NCI-H2171 treated with DMSO at 0.1 percent for 48 hours (cell line): ENCODE measurements at places on chromosomes 7 and 10.
A peak's percentile ranks its signal among the peaks of the same experiment; 100 is the strongest.

DNA sequence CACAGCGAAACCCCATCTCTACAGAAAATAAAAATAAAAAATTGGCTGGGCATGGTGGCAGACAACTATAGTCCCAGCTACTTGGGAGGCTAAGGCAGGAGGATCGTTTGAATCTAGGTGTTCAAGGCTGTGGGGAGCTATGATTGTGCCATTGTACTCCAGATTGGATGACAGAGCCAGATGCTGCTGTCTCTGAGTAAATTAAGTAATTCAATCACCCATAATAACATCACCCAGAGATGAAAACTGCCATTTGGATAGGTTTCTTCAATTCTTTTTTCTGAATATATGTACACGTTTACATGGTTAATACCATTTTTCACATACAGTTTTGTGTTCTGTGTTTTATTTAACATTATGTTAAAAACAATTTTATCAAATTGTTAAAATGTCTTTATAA lies 79.3 kb downstream of the WIPF3 start:
- DNase-seq, result peak; percentile 91

DNA sequence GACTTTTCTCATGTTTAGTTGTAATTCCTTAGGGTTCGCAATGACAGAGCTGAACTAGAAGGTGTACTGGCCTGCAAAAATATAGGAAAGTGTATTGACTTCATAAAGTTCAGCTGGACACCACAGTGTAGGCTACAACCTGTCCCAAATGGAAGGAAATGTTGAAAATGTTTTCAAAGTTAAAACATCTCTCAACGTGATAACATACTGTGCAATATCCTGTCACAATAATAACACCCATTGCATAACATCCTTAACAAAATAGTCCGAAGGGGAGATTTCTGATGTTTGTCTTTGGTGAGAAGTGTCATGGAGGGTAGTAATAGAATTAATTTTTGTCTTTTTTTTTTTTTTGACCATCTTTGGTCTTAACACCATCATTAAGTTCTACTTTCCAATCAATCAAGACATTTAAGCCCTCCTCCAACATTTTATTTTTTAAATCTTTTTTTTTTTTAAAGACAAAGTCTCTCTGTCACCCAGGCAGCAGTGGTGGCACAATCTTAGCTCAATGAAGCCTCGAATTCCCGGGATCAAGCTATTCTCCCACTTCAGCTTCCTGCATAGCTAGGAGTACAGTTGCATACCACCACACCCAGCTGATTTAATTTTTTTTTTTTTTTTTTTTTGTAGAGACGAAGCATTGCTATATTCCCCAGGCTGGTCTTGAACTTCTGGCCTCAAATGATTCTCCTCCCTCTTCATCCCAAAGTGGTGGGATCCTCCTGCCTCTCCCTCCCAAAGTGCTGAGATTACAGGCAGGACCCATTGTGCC lies 45.7 kb downstream of the DYNC1I1 start:
- no peak for DNase-seq

DNA sequence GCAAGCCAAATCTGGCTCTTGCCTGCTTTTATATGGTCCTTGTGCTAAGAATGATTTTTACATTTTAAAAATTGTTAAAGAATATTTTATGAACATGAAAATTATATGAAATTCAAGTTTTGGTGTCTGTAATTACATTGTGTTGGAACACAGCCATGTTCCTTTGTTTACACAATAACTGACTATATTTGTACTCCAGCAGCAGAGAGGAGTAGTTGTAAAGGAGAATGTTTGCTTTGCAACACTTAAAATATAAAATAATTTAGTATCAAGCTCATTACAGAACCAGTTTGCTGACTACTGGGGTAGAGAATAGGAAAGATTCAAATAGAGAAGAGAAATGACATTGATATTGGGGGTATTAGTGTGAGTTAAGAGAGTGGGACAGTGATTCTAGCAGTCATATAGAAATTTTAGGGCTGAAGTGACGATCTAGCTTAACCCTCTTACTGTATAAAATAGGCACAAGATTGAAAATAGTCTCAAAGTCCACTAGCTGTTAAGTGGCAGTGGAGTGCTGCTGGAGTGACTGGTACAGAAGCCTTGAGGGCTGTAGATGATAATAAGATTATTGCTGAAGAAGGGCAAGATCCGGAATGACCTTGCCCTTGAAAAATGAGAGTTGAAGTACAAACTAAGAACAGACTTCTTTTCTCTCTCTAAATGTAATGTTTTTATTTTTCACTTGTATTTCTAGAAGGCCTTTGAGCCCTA lies 28.2 kb downstream of the SGPL1 start:
- no peak for DNase-seq

DNA sequence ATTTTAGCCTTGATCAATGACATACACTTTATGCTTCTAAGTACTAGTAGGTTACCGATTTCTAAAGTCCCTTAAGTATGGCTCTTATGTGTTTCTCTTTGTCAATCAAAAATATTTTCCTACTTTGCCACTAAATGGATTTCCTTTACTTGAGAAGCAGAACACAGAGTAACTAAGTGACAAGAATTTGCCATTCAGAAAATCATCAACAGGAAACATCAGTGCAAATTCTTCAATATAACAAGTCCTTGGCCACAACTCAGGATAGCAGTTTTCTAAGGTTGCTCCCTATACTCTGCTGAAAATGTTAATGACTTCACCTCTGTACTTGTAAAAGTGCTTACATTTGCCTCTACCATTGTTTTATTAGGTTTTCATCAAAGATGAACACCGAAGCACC lies 239.6 kb upstream of the SLC26A5 start:
- DNase-seq, result no peak

GRCh38 chr10:97640868-97641811 lies 669 bp downstream of the PI4K2A start:
- no peak for DNase-seq

GRCh38 chr10:96910488-96911395 lies 78.6 kb downstream of the LCOR start:
- DNase-seq, result peak; percentile 3

- DNase-seq, result no peak
Observed at GRCh38 chr10:86303626-86304025, 63.0 kb downstream of the GRID1 start.

DNA sequence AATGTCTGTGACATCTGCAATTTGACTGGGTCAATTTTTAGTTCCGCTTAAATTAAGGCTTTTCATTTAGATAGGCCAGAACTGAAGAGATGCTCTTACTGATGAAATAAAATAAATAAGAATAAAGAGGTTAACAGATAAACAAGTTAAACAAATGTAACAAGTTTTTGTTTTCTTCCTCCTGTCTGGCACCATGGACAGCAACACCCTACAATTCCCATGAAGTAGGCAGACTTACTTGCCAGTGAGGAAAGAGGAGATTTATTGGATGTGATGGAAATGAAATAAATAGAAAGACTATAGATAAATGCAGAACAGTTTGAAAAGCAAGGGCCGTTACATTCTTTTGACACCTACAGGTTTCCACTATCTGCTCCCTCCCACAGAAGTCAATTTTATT lies 118.5 kb downstream of the AMPH start:
- no peak for DNase-seq

DNA sequence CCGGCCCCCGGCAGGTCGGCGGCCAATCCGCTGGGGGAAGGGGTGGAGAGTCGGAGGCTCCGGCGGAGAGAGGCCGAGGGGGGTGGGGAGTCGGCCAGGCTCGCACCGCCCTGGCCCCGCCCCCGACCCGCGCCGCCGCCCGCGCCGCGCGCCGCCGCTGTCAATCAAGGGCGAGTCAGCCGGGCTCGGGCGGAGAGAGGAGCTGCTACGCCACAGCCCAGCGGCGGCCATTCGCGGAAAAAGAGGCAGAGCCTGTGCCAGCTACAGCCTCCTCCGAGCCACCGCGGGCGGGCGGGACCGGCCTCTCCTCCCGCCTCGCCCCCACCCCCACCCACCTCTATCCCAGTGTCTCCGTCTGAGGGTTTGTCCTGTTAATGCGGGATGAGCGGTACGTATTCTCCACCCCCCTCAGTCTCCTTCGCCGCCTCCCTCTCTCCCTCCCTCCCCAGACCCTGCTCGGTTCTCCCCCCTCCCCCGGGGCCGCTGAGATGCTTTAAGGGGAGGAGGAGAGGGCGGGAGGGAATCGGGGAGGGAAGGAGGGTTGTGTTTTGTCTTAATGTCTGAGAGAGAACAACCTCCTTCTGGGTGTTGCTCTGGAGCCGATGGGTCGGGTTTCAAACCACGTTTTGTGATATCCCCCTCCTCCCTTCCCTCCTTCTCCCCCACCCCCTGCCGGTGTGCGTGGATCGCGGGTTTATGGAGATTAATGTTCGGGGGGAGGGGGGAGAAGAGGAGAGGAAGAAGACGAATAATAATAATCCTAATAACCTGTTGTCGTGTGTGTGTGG lies at the start of gene SP4:
TSS of gene SP4 (plus strand) at position 213 of the 788 bp plus-strand sequence. CDS start at position 382, 169 bp downstream.
- DNase-seq, result peak; percentile 93

DNA sequence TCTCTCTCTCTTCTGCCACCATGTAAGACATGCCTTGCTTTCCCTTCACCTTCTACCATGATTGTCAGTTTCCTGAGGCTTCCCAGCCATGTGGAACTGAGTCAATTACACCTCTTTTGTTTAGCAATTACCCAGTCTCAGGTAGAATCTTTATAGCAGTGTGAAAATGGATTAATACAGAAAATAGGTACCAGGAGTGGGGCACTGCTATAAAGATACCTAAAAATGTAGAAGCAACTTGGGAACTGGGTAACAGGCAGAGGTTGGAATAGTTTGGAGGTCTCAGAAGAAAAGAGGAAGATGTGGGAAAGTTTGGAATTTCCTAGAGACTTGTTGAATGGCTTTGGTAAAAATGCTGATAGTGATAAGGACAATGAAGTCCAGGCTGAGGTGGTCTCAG lies 15.6 kb downstream of the GALNTL5 start:
- DNase-seq, result no peak

- peak; percentile 94 for DNase-seq
Observed at GRCh38 chr7:68246189-68246633, 1249.6 kb downstream of the TYW1 start.

- no peak for DNase-seq
Observed at GRCh38 chr10:106955133-106955532, 209.4 kb downstream of the SORCS1 start.

DNA sequence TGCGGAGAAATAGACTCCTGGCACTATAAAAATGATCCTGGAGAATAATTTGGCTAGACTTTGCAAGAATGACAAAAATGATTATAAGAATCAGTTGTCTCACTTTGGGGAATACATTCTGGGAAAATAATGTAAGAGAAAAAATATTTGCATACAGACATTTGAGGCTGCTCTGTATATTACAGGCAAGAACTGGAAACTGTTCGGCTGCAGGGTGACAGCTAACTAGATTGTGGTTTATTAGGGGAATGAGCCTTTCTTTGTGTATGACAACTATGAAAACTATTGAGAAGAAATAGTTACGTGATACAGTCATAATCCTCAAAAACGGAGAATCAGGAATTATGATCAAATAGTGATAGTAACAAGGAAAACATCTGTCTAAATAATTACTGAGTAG lies 8.6 kb downstream of the TRIM56 start:
- no peak for DNase-seq

DNA sequence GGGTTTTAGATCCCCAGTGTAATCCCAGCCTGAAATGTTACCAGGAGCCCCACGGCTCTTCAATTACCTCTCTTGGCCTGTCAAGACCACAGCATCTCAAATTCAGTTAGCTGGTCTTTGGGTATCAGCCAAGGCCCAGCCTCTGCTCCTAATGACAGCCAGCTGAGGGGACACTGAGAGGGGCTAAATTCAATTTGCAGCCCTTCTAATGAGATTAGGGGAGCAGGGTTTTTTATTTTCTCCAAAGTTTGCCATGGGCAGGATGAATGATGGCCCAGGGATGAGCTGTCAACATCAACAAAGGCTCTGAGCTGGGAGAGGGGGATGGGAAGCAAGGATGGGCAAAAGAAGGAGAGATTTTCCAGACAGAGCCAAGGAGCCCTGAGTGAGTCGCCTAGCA lies 116.8 kb upstream of the TBX20 start:
- DNase-seq, result no peak

DNA sequence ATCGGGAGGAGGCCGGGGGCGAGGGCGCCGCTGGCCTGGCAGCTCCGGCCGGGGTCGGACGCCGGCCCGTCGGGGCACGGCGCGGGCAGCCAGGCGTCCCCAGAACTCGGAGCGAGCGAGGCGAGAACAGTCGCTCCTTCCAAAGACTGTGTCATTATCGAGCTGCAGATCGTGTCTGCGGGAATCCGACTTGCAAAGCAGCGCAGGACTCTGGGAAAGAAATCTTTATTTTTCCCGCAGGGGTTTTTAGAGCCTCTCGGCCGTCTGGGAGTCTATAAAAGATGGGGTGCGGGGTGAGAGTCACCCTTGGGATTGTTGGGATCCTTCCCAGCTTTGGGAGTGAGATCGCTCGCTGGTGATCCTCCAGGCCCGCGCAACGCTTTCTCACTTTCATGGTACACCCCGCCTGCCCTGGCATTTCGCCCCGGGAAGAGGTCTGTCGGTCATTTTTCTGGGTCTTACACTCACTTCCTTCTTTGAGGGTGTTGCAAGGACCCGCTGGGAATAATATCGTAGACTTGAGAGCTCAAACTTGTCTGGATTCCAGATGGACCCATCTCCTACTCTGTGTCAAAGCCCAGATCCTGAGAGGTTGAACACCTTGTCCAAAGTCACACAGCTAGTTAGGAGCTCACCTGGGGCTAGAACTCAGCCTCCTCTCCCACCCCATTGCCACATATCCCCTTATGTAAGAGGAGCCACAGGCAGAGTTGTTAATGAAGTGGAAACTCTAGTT lies 1.0 kb downstream of the UBTD1 start:
- DNase-seq, result no peak

- no peak for DNase-seq
Observed at GRCh38 chr10:66550351-66550750, 375.5 kb upstream of the LRRTM3 start.

- no peak for DNase-seq
Observed at GRCh38 chr7:158017111-158018097, 570.2 kb downstream of the PTPRN2 start.

DNA sequence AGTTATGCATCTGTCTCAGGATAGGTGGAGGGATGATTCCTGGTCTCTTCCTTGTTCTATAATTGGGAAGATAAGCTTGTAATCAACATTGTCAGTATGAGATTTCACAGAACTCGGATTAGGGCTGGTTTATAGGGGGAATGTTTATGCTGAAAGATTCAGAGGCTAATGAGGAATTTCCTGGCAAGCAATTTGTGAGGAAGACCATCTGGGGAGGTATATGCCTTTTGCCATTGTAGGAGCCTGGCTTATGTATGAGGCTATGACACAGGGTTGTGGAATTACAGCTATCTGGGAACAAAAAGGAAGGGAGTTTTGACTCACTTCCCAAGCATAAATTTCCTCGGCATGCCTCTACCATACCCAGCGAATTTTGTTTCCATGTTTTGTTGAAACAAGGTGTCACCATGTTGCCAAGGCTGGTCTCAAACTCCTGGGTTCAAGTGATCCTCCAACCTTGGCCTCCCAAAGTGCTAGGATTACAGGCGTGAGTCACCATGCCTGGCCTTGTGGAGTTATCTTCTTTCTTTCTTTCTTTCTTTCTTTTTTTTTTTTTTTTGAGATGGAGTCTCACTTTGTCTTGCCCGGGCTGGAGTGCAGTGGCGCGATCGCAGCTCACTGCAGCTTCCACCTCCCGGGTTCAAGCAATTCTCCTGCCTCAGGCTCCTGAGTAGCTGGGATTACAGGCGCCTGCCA lies 1.6 kb upstream of the COPS6 start:
- DNase-seq, result no peak
